ENCODE measurements at places on chromosomes 11 and 22. TPM values are rescaled to one million over a fixed set of nuclear protein-coding genes. Genes with fewer than 3 reads are reported as not detected.

GRCh38 chr22:43882122-43882767, 9.6 kb downstream of the PNPLA5 start:
- no peak for DNase-seq

- no peak for DNase-seq
These were observed 7.7 kb upstream of the TCF20 start for GRCh38 chr22:42277988-42278776.

GRCh38 chr11:70364745-70365543, 33.4 kb upstream of the CTTN start:
- no peak for DNase-seq

DNA sequence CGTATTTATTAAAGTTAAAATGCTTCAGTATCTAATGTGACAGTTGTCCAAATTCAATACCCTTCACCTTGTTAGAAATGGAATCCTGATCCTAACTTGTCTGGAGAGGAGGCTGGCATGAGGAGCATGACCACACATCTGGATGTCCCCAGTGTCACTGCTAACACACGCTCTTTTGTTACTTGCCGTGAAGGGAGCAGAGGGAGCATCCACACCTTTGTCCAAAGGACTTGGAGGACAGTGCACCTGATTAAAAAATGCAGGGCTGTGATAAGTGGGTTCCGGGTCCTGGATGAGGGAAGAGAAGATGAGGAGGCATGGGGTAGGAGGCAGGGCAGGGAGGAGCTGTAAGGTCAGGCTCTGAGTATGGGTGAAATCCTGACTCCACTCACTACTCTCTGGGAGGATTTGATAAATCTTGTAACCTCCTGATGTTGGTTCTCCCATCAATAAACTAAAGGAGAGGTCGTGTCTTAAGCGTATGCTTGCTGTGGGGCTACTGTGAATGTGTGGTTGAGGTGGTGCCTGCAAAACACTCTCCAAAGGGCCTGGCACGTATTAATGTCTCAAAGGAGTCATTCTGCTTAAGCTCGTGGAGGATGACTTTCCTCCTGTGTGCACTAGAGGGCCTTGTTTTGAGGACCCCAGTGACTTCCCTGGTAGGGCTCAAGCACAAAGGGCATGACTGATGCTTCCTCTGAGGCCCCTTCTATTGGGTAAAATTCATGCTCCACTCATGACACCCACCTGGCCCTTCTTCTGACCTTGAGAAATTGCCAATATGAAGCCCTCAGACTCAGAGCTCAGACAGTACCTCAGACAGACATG, 16.8 kb upstream of the IGLL5 start:
- DNase-seq, result no peak

GRCh38 chr11:18329196-18329870, 7.0 kb downstream of the GTF2H1 start:
- no peak for DNase-seq

GRCh38 chr11:35714882-35715627, 52.5 kb downstream of the TRIM44 start:
- DNase-seq, result no peak

DNA sequence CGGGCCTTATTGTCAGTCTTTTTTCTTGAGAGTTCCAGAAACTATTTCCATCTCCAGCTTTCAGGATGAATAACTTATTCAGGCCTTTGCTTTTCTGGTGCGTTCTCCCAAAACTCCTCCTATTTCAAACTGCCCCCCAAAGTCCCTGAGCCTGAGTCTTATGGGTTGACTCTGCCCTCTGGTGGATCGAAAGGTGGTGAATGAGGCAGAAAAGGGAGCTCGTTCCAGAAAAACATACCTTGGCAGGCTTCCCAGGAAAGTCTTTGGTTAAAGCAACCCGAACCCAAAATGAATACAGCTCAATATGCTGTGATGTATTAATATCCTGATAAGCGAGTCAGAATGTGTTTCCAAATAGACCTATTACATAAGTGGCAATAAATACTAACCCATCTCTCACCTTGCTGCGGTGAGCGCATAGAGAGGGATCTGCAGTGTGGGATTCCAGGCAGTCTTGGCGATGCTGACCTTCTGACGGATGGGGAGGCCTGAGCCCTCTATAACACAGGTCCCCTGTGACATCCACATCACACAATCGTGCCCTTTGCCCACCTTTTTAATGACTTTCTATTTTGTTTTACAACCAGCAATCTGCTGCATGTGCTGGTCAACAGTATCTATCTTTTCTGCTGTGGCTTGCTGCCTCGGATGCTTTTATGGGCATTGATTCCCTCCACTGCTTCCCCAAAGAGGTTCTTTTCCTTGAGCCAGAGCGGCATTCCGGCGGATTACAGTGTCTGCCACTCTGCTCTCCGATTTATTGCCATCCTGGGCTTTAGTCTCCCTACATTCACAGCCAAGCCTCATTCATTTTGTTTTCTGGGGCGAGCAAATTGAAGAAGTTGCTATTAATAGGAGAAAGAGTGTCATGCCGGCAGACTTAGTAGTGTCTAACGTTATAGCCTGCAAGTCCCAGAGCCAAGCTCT, 756.8 kb downstream of the NTM start:
- DNase-seq, result no peak

- DNase-seq, result no peak
These were observed 669 bp downstream of the RPL27A start for GRCh38 chr11:8683115-8683807.

- no peak for DNase-seq
These were observed 503.8 kb downstream of the BRD1 start for GRCh38 chr22:49323751-49324415.

DNA sequence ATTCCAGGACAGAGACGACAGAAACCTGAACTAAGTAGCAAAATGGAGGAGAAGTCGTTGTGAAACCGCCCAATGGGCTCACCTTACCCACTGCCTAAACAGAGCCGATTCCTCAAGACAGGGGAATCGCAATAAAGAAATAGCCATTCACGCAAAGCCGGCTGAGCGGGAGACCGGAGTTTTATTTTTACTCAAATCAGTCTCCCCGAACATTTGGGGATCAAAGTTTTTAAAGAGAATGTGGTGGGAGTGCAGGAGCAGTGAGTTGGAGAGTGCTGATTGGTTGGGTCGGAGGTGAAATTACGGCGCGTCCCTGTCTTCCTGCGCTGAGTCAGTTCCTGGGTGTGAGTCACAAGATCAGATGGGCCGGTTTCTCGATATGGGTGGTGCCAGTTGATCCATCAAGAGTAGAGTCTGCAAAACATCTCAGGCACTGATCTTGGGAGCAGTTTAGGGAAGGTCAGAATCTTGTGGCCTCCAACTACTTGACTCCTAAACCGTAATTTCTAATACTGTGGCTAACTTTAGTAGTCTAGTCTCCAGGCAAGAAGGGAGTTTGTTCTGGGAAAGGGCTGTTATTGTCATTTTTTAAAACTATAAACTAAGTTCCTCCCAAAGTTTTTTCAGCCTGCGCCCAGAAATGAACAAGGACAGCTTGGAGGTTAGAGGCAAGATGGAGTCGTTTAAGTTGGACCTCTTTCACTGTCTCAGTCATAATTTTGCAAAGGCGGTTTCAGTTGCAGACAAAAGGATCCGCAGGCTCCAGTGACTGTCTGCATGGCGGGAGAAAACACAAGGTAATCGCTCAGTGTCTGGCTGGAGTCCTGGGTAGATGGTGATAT, 34.1 kb downstream of the OR4D9 start:
- DNase-seq, result no peak

GRCh38 chr11:8934742-8935488, 2.2 kb upstream of the C11orf16 start:
- no peak for DNase-seq

- no peak for DNase-seq
These were observed 8.5 kb downstream of the PPFIA1 start for GRCh38 chr11:70278994-70279393.

- no peak for DNase-seq
These were observed 21.4 kb upstream of the BMAL1 start for GRCh38 chr11:13256216-13256615.

DNA sequence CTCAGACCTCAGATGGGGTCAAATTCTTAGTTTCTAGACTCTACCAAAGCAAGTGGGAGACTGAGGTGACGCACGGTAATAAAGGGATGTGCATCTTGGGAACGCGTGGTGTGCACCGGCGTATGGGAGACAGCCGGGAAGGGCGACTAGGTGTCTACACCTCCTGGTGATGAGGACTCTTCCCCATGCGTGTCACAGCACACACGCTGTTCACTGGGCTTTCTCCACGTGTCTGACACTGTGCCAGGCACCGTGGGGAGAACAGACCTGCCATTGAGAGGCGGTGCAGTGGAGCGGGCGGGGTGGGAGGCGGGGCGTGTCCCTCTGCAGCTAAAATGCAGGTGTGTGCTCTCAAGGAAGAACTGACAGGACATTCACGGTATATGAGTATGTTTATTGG, 5.3 kb downstream of the FXYD6 start:
- DNase-seq, result no peak

DNA sequence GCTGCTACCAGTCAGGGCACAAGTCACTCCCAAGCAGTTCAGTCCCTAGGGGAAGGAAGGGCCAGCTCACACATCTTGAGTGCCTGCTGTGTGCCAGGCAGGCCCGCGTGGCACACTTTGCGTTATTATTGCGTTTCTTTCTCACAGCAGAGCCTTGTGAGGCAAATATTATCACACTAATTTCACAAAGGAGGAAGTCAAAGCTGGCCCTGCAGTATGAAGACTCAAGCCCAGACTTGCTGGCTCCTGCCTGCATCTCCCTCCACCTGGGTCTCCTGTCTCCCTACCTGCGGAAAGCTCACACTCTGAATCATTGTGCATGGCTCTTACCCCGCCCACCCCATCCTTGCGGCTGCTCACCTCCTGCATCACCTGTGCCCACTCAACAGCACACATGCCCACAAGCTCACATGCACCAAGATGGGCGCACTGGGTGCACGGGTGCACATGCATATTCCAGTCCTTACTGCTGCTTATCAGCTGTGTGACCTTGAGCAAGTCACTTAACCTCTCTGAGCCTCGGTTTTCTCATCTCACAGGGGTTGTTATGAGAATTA, 31.7 kb upstream of the P2RY2 start:
- no peak for DNase-seq

- no peak for DNase-seq
These were observed 76.9 kb upstream of the PITPNB start for GRCh38 chr22:27995801-27996528.

DNA sequence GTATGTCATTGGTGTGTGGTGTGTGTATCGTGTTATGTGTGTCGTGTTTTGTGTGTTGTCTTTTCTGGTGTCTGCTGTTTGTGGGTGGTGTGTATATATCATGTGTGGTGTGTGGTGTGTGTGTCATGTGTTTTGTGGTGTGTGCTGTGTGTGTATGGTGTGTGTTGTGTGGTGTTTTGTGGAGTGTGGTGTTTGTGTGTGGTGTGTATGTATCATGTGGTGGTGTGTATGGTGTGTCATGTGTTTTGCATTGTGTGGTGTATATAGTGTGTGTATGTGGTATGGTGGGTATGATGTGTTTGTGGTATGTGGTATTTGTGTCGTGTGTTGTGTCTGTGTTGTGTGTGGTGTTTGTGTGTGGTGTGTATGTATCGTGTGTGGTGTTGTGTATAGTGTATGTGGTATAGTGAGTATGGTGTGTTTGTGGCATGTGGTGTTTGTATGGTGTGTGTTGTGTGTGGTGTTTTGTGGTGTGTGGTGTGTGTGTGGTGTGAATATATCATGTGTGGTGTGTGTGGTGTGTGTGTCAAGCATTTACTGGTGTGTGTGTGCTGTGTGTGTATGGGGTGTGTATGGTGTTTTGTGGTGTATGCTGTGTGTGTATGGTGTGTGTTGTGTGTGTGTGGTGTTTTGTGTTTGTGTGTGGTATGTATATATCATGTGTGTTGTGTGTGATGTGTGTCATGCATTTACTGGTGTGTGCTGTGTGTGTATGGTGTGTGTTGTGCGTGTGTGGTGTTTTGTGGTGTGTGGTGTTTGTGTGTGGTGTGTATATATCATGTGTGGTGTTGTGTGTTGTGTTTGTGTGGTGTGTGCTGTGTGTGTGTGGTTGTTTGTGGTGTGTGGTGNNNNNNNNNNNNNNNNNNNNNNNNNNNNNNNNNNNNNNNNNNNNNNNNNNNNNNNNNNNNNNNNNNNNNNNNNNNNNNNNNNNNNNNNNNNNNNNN, 12.7 kb downstream of the PIM3 start:
- DNase-seq, result no peak

DNA sequence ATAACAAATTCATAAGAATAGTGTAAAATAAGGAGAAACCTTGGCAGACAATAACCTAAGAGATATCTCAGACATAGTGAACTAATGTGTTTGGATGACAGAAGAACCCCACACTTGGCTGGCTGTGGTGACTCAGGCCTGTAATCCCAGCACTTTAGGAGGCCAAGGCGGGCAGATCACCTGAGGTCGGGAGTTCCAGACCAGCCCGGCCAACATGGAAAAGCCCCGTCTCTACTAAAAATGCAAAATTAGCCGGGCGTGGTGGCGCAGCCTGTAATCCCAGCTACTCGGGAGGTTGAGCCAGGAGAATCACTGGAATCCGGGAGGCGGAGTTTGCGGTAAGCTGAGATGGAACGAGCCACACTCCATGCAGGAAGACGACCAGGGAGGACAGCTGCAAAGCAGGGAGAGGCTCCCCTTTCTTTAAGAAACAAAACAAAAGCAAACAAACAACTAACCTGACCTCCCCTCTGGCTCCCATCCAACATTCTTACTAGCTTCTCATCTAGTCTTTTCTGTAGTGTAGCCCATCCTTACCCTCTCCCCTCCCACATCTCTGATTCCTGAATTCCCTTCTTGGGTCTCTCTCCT, 84.2 kb downstream of the ZNF280B start:
- DNase-seq, result no peak

GRCh38 chr11:108474664-108475463, 7.5 kb upstream of the C11orf65 start:
- no peak for DNase-seq

DNA sequence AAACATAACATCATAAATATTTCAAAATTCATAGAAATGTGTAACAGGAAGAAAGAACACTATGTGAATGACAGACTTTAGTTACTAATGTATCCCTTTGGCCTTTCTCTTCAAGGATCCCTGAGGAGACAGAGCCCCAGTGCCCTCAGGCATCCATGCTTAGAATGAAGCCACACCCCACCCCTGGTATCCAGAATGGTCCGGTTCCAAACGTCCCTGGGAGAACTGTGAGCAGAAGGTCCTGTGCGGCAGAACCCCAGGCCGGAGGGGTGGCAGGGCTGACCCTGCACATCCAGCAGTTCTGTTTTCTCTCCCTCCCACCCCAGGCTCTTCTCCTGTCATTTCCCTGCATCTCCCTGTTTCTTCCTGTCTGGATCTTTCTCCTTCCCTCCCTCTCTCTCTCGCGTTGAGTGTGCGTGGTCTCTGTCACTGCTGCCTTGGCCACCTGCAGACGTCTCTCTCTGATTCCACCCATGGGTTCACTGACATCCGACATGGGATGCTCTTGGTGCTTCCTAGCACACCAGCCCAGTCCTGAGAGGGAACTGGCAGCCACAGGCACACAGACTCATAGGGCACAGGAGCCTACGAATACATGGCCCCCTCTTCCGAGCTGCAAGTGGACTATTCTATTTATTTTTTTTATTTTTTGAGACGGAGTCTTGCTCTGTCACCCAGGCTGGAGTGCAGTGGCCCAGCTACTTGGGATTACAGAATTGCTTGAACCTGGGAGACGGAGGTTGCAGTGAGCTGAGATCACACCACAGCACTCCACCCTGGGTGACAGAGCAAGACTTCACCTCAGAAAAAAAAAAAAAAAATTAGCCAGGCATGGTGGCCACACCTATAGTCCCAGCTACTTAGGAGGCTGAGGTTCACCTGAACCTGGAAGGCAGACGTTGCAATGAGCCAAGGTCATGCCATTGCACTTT, 5.7 kb downstream of the RFPL1 start:
- no peak for DNase-seq

E2F8 gene
- total RNA-seq, result 4.8 TPM

RCOR2 gene
- 0.49 TPM for total RNA-seq

ARHGAP20 gene
- total RNA-seq, result 4.8 TPM

SCGB1C1 gene
- total RNA-seq, result not detected

SPA17 gene
- 8.5 TPM for total RNA-seq

KCTD17 gene
- total RNA-seq, result 6.7 TPM

KCNK7 gene
- total RNA-seq, result 15.6 TPM

Data from esophagus squamous epithelium (tissue), 5 donors.